ENCODE measurements at places on chromosomes 11 and 22. TPM values are rescaled to one million over a fixed set of nuclear protein-coding genes. Genes with fewer than 3 reads are reported as not detected.

Gene SYT12
- 0.62 TPM for polyA plus RNA-seq

Gene TSPAN32
- 18.5 TPM for polyA plus RNA-seq

GRCh38 chr22:44272401-44272771, 40.4 kb downstream of the SHISAL1 start:
- no peak for DNase-seq

GRCh38 chr11:76459299-76459698, 14.5 kb downstream of the EMSY start:
- no peak for DNase-seq

DNA sequence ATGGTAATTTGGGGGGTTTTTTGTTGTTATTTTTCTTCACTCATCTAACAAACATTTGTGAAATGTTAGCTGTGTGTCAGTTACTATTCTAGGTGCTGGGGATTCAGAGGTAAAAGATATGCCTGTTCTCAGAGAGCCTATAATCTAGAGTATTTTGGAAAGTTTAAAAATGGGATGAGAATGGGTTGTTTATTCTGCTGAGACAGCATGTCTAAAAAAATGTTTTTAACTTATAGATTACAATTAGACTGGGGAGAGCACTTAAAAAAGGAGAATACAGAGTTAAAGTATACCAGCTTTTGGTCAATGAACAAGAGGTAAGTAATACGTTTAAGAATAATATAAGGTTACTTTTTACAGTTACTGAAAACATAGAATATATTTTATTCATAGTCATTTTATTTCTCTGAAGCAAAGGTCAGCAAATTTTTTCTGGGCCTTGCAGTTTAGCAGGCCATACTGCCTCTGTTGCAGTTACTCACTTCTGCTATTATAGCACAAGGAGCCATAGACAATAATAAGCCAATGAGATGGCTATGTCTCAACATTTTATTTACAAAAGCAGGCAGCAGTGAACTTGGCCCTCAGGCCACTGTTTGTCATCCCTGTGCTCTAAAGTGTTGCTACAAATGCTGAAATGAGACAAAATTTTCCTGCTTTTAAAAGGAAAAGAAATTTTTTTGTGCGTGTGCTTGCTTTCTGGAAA, 60.0 kb downstream of the DKK3 start:
- DNase-seq: no peak

DNA sequence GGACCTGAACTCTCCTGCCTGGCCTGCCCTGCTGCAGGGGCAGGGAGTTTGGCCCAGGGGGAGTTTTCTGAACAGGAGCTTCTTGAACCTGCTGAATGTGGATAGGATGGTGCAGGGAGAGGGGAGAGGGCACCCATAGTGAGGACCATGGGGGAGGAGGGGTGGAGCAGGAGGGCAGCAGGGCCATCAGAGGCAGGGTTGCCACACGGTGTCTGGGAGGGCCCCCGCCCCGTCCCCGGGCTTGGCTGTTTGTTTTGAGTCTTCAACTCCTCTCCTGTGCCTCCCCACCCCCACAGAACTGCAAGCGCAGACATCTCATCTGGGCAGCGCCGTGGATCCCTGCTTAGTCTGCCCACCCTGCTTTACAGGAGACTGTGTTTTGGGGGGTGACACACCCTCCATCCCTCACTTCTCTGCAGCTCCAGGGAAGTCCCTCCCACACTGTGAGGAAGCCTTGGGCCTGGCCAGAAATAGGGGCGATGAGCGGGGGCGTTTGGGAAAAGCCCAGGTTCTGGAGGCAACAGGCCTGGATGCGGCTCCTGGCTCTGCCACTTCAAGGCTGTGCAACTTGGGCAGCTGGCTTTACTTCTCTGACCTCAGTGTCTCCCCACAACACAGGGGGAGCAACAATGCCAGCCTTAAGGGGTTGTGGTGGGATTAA, 14.4 kb downstream of the NFAM1 start:
- no peak for DNase-seq

All from cardiac muscle cell (in vitro differentiated cells and primary cell).